ENCODE measurements at places on chromosomes 16 and 17. TPM values are rescaled to one million over a fixed set of nuclear protein-coding genes. Genes with fewer than 3 reads are reported as not detected.

The TACO1 gene
- 33.6 TPM for total RNA-seq

DNA sequence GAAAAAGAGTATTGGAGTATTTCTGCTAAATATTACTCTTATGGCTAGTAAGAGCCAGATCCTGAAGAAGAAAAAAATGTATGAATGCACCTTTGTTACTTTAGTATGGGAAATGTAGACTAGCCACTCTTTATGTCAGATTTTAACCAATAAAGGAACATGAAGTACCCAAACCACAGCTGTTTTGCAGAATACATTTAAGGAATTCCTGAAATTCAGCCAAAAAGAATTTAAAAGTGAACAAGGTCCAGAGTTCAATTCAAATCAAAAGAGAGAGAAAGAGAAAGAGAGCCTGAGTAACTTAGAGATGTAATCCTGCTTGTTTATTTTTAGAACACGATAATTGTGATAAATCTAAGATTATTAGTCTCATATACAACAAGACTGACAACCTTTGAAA is 1.2 kb downstream of the KCNJ16 start:
- DNase-seq: no peak

The HS3ST2 gene
- total RNA-seq: 0.27 TPM

- no peak for DNase-seq
These were observed 42.7 kb downstream of the CMIP start for GRCh38 chr16:81487301-81487720.

DNA sequence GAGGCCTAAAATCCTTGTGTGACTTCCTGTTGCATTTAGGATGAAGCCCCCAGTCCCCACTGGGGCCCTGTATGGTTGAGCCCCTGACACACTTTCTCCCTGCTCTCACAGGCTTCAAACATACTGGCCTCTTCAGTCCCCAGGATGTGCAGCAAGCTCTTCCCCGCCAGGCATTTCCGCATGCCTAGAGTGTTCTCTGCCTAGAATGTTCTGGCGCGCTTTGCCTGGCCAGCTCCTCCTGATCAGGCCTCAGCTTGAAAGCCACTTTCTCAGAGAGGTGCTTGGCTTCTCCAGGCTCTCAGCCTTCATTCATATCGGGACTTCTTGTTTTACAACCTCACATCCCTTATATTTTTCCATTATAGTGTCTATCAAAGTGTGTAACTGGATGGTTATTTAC is 123.7 kb downstream of the SPACA3 start:
- no peak for DNase-seq

The CDH11 gene
- total RNA-seq: 12.8 TPM

DNA sequence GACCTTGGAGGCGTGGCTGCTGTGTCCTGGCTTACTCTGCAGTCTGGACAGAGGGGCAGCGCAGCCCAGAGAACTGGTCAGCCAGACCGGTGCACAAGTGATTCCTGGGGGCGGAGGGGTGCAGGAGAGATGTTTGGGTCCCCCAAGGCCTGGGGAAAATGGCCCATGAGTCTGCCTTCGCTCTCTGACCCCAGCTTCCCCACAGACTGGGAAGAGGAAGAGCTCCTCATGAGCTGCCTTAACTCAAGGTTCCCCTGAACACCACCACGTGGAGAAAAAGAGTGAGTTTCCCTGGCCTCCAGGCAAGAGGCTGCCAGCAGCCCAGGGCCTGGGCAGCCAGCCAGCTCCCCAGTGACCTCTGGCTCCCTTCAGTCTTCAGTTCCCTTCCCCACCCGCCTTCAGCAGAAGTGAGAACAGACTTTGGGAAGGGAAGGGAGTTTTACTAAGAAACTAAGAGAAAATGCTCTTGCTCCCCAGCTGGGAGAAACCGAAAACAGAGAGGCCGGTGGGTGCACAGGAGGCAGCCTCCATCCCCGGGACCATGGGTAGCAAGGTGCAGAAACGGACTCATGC is 2.0 kb upstream of the C17orf99 start:
- peak; percentile 88 for DNase-seq

DNA sequence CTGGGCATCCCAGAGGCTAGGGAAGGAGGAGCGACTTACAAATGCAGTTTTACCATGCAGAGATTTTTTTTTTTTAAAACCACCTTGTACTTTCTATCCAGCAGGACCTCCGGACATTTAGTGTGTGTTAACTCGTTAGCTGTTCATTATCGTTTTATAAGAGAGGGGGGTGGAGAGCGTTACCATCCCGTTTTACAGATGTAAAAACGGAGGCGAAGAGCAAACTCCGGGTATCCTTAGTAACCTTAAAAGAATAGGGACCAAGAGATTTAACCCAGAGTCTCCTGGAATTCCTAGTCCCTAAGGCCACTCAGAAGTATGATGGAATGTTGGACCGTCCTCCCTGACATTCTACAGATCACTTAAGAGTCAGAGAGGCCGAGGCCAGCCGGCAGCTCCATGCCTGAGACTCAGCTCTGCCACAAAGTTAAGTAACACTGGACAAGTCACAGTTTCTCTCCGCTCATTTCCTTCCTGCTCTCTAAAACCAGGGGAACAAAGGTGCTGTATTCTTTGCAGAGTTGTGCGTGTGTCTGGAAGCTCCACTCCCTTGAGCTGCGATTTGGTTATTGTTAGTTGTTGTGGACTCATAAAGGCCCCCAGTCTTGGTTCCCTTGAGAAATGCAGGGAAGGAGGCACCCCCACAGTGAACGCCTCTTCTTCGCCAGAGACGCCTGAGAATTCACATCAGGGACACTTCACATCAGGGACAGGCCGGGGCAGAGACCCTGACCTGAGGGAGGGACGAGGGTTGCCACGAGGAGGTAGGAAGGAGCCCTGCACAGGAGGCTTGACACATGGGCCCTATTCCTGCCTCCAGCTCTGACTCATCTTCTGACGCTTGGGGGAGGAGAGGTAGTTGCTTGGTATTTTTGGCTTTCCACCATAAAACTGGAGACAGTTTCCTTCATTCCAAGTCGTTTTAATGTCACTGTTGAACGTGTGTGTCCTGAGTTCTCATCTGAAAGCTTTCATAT is 1.2 kb downstream of the DUSP14 start:
- DNase-seq: peak; percentile 75

GRCh38 chr17:50239937-50240336 is 34.3 kb upstream of the TMEM92 start:
- no peak for DNase-seq

- DNase-seq: peak; percentile 70
These were observed 26.7 kb upstream of the PLCG2 start for GRCh38 chr16:81752225-81752875.

- DNase-seq: no peak
These were observed 145.7 kb downstream of the PRKCA start for GRCh38 chr17:66448026-66448639.

The PPP1R27 gene
- total RNA-seq: not detected

- DNase-seq: no peak
These were observed 22.1 kb upstream of the MTMR4 start for GRCh38 chr17:58536542-58536941.

GRCh38 chr16:68426347-68426652 is 22.0 kb downstream of the SMPD3 start:
- no peak for DNase-seq

The FA2H gene
- 0.31 TPM for total RNA-seq

The ADAMTS18 gene
- total RNA-seq: 0.18 TPM

The NLK gene
- 19.4 TPM for total RNA-seq

DNA sequence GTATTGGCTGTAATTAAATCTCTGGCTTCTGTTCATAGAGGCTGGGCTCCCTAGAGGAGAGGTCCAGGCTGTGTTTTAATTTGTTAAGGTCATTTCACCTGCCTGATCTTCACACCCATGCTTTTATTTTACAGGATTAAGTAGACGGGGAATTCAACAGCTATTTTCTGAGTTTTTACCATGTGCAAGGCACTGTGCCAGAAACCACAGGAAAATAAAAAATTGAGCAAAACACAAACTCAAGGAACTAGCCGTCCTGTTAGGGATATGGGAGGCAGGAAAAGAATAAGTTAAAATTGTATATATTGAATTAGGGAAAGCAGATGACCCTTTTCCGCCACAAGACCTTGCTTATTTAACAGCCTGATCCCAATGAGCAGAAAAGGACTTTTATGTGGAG is 29.1 kb downstream of the HS3ST3A1 start:
- no peak for DNase-seq

GRCh38 chr17:80872001-80872500 is 119.6 kb upstream of the CHMP6 start:
- peak; percentile 48 for DNase-seq

The TP53TG3C gene
- not detected for total RNA-seq

DNA sequence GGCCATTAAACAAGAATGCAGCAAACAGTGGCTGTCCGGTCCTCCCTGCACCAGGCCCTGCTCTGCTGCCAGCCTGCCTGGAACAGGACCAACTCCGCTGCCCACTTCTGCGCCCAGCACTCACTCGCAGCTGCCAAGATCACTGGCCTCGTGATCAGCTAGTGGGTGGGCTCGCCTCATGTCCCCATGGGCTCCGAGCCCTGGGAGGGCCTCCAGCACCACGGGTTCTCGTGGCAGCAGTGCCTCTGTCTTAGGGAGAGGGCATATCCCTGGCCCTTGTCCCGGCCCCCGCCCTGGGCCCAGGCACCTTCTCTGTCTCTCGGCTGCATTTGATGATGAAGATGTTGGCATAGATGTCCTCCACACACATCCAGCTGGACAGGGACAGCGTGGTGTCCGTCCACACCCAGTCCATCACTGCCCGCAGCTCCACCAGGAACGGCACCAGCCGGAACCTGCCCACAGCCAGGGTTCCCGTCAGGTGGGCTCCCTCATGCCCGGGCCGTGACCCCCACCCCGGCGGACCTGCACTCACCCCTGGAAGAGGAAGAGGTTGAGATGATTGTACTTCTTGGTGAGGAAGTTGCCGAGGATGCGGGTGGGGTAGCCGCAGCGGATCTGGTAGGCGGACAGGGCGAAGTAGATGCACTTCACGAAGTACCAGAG is 13.1 kb downstream of the CTU2 start:
- DNase-seq: no peak

- no peak for DNase-seq
These were observed at the start of gene FGF11 for GRCh38 chr17:7439462-7440112. FGF11 (plus strand) TSS chr17:7439512; CDS start chr17:7439621, 109 bp downstream.

DNA sequence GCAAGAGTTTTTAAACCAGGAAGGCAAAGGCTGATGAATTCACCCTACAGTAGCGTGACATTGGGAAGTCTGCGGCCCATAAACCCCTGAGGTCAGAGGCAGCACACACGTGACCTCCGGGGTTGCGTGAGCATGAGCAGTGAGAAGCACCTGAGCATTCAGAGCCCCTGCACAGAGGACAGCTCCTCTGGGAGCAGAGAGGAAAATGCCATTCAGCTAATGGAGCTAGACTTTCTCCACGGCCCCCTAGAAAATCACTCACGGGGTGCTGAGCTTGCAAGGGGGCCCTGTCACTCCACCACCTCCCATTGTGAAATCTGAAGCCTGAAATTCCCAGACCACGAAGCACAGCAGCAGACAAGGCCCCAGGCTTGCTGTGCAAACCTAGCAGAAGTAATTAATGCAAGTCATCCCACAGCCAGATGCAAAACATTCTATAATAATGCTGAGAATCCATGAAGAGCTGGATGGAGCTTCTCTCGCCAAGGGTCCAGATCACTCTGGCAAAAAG is 114.9 kb upstream of the RCVRN start:
- no peak for DNase-seq

GRCh38 chr17:6492892-6493674 is 48.8 kb downstream of the PIMREG start:
- DNase-seq: no peak

DNA sequence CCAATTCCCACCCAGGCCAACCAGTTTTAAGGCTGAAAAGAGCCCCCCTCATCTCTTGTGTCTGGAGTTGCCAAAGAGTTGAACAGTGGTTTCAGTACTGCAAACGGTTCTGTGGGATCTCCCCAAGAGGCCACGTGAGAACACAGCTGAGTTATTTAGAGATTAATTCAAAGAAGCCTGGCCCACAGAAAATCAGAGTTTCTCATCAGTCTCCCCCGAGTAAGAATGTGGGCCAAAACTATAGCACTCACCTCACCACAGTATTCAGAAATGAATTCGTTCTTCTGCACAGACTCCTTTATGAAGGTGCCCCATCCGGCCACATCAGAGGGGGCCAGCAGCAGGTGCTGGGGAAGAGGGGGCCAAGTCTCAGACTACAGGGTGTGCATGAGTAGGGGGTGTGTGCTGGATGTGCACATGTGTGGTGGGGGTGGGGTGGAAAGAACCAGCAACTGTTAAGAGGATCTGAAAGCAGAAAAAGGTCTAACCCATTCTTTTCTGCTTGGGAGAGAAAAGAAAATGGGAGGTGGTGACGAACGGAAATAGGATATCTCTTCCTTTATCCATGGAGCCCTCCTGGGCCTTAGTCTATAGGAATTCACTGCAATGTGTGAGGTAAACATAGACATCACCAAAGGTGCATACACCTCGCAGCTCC is 22.6 kb downstream of the CNTNAP1 start:
- DNase-seq: no peak
